ENCODE measurements at places on chromosomes 2 and 18.

DNA sequence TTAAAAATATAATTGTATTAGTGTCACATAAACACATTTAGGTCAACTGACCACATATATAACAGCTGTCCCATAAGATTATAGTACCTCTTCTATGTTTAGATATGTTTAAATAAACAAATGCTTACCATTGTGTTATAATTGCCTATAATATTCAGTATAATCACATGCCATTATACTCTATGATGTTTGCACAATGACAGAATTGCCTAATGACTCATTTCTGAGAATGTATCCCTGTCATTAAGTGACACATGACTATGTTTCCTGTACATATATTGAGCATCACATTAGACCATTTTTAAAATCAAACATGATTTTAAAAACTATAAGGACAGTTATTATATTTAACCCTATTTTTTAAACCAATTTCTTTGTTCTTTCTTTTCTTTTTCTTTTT lies 89.8 kb downstream of the HS6ST1 start:
- DNase-seq: no peak

- no peak for DNase-seq
Observed at GRCh38 chr2:179963626-179964025, 43.5 kb downstream of the CWC22 start.

- no peak for DNase-seq
Observed at GRCh38 chr2:59196491-59196890, 955.4 kb upstream of the FANCL start.

DNA sequence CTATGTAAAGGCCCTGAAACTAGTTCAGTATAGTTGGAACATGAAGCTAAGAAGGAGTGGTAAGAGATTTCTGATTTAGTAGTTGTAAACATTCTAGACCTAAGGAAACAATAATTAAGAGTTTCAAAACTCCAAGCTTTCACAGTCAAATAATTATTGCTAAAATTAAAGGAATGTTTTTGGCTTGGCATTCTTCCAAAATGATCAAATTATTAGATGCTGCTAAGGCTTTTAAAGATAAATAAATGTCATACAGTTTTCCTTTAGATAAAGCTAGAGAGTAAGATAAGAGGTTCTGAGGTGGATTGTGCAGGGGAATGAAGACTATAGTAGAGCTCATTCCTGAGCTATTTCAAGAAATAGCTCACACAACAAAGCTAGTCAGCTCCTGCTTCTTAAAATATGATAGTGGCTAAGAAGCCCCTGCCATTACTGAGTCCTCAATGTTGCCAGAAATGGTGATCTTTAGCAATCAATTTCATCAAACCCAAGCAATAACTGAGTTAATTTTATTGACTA lies 45.3 kb downstream of the ZC3H15 start:
- DNase-seq: no peak

DNA sequence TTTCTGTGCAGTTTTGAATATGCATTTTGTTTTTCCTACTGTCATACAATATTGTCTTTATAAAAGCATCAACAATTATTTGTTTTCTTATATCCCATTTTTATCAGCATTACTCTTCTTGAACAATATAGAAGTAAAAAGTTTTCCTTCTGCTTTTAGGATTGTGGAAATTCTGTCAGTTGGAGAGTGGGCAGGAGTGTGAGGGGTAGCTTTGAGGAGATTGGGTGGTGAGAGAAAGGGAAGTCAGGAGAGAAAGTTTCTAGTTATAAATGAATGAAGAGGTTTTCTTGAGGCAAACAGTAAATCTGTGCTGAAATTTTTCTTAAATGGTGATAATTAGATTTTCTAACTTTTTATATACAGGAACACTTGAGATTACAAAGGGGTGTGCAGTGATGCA lies 151.7 kb upstream of the NOSTRIN start:
- no peak for DNase-seq

DNA sequence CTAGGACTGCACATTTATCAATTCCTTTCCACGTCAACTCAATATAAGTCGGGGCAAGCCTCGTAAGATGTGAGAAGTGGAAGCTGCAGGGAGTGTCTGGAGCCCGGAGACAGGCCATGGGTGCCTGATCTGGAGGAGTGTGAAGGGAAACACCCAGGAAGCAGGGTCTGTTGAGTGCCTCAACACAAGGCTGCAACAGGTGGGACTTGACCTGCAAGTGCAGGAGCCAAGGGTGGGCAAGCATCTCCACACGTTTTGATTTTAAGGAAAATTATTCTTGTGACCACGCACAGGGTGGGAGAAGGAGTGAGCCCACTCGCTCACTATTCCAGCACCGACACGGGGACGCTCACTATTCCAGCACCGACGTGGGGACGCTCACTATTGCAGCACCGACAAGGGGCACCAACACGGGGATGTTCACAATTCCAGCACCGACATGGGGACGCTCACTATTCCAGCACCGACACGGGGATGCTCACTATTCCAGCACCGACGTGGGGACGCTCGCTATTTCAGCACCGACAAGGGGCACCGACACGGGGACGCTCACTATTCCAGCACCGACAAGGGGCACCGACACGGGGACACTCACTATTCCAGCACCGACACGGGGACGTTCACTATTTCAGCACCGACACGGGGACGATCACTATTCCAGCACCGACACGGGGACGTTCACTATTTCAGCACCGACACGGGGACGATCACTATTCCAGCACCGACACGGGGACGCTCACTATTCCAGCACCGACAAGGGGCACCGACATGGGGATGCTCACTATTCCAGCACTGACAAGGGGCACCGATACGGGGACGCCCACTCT lies 197.3 kb downstream of the EIPR1 start:
- no peak for DNase-seq

GRCh38 chr2:209613649-209614305 lies 157.9 kb upstream of the UNC80 start:
- DNase-seq: no peak

- no peak for DNase-seq
Observed at GRCh38 chr2:150473767-150474166, 13.7 kb downstream of the RND3 start.

GRCh38 chr2:55014962-55015939 lies 35.0 kb downstream of the RTN4 start:
- DNase-seq: peak; percentile 29

DNA sequence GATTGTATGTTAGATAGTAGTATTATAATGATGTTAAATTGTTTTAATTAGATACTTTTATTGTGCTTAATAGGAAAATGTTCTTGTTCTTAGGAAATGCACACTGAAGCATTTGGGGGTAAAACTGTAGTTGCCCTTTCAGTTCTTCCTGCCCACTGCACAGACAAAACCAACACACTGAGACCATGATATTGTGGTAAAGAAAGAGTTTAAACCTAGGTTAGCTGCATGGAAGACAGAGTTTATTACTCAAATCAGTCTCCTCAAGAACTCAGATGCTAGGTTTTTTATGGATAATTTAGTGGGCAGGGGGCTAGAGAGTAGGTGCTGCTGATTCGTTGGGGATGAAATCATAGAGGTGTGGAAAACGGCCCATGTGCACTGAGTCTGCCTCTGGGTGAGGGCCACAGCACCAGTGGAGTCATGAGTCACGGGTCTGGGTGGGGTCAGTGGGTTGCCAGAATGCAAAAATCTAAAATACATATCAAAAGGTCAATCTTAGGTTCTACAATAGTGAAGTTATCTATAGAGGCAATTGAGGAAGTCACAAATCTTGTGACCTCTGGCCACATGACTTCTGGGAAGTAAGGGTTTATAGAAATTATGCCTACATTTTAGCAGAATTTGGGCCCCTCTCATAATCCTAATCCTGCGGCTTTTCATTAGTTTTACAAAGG lies 283.4 kb upstream of the FBXO11 start:
- DNase-seq: no peak

GRCh38 chr2:46363535-46364170 lies 66.4 kb downstream of the EPAS1 start:
- no peak for DNase-seq

GRCh38 chr2:73269686-73270465 lies 14.4 kb downstream of the FBXO41 start:
- DNase-seq: no peak

- no peak for DNase-seq
Observed at GRCh38 chr2:52314231-52314630, 1282.3 kb upstream of the NRXN1 start.

DNA sequence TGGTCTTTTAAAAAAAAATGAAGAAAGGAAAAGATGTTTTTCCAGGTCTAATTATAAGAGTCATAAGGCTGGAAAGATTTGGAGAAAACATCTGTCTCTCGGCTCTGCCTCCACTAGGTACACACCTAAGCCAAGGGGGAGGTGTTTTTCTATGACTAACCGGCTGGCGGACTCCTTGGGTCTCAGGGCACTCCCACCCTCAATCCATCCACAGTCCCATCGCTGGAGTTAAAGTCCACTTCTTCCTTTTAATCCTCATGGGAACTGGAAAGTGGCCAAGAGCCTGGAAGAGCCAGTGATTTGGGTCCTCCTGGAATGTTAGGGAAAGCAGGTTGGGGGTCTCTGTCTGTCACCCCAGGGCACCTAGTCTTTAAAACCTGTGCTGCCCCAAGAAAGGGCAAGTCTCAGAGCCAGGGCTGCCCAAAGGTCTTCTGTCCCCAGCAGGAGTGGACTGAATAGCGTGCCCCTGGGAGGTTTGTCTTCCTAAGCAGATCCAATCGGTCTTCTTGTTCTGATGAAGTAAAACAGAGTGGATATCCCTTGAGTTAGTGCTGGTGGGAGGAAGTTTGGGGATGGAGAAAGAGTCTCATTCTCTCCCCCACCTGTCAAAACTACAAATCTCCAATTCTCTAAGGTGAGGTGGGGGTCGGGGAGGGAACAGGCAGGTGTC lies 66.4 kb downstream of the MCFD2 start:
- DNase-seq: no peak

- no peak for DNase-seq
Observed at GRCh38 chr18:39453882-39454281, 1888.3 kb upstream of the CELF4 start.

DNA sequence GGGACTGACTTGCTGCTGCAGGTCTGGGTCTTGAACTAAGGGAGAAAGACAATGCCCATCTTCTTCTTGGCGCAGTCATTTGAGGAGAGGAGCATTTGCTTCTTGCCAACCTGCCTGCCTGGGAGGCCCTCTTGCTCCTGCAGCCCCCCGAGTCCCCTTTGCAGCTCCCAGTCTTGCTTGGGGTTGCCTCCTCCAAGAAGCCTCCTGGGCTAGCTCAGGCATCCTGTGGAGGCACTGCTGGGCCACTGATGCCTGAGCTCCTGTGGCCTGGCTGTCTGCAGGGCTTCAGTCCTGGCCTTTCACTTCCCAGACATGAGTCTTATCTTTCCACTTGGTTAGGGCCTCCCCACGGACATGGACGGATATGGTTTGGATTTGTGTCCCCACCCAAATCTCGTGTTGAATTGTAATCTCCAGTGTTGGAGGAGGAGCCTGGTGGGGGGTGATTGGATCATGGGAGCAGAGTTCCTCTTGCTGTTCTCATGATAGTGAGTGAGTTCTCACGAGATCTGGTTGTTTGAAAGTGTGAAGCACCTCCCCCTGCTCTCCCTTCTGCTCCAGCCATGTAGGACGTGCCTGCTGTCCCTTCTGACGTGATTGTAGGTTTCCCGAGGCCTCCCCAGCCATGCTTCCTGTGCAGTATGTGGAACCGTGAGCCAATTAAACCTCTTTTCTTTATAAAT lies 17.3 kb downstream of the HPCAL1 start:
- no peak for DNase-seq

DNA sequence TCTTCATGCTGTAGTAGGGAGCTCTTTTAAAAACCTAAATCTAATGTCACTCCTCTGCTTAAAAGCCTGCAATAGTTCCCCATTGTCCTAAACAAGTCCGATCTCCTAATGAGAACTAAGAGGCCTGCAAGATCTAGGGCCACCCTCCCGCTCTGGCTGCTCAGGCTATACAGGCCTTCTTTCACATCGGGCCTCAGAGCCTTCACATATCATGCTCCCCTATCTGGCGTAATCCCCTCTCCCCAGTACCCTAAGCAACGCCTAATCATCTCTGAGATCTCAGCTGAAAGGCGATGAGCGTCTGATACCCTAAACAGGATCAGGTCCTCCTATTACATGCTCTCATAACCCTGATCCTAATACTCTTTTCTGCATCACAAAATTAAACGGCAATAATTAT lies 1.9 kb downstream of the MAP4K3 start:
- DNase-seq: no peak

GRCh38 chr2:188870289-188870688 lies 103.9 kb upstream of the COL3A1 start:
- no peak for DNase-seq

DNA sequence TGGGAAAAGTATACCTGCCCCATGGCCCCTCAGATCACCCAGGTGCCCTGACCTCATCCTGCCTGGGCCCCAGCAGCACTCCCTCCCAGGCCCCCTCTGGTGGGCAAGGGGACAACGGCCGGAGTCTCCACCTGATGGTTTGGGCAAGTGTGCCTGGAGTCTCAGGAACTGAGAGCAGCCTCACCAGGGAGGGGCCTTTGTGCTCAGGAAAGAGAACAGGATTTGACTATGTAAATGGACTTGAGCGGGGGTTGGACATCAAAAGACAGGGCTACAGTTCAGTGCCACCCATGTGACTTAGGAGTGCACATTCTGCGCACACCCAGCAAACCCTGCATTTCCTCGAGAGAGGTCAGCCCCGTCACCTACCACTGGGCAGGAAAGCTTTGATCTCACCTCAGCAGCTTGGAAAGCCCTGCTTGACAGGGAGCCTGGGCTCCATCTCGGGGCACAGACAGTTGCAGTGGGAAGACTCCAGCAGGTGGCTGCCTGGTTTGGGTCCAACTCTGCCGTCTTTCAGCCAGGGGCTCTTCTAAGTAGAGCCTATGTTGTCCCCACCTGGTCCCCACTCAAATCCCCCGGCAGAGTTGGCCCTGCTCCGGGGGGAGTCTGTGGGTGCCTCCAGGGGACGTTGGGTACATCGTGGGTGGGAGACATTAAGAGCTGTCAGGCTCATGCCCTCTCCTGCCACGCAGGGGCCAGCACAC lies 3.3 kb downstream of the INPP5D start:
- DNase-seq: no peak

- DNase-seq: no peak
Observed at GRCh38 chr2:15009681-15010080, 377.2 kb downstream of the LRATD1 start.

DNA sequence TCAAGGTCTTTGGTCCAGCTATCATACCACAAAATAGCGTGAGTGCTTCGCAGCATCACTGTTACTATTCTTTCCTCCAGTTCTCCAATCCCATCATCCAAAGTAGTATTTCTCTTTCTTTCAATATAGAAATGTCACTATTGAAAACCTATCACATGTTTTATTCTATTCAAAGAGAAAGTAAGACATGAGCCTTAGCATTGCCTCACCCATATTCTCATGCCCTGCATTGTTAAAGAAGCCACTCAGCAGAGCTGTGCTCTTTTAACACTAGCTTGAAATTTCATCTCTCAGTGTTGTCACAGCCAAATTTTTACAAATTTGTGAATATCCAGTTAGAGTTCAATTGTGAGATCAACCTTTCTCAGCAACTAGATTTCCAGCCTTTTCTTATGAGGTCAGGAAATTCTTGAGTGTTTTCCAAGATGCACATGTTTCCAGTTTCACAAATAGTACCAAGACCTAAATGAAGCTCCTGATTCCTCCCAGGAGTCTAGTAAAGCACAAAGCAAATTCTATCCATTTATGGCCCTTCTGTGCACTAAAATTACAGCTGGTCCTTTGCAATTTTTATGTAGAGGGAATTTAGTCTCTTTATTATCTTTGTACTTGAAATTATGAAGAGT lies 343.7 kb downstream of the SPAG16 start:
- DNase-seq: no peak
